ENCODE measurements at places on chromosomes 7 and 10.
A peak's percentile ranks its signal among the peaks of the same experiment; 100 is the strongest.

DNA sequence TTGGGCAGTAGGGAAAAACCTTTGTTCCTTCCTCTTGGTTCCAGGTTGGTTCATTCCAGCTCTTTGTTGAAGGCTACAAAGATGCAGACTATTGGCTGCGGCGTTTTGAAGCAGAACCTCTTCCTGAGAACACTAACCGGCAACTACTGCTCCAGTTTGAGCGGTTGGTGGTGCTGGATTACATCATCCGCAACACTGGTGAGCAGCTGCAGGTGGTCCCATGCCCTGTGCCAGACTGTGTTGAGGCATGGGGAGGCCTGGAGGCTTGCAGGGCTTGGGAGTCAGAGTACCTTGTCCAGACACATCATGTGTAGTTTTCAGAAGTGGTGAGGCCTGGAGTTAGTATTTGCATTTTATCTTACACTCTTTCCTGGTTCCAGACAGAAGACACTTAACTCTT lies 16.3 kb downstream of the PI4K2A start:
- no peak for DNase-seq

DNA sequence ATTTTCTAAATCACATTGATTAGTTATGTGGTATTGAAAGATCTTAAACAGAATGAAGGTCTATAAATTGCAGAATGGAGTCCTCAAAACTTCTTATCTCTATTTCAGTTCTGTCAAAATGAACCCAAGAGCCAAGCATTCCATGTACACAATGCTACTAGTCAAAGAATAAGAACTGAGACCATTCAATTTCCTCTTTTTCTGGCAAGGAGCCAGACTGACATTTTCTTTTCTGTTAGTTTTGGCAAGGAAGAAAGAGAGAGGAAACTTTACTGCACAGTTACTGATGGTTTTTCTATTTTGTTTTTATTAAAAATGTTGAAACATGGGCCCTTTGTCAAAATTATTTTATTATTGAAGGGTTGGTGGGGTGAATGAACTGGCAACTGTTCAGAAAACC lies 181.8 kb upstream of the FERD3L start:
- peak; percentile 77 for DNase-seq

DNA sequence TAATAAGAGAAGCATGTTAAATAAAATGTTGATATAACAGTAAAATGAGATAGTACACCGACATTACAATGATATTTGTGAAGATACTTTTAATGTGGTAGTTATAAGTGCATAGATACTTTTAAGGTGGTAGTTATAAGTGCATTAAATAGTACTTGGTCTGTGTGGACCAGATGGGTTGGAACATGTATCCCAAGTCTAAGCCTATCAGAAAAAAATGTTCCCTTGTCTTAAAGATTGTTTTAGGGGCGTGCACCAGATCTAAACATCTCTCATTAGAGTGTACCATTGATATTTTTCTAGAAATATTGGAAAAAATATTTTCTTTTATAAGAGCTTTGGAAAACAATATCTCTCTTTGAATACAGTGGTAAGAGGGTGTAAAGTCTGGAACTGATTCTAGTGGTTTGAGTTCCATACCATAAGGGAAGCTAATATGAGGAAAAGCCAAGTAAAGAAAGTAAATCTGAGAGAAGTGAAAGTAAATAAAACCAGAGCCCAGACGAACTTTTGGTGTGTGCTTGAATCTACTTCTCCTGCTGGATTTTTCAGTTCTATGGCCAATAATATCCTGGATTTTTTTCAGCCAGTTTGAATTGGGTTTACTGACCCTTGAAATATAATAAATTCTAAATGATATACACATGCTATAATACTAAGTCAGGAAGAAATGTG lies 175.3 kb downstream of the MBL2 start:
- DNase-seq = peak; percentile 24

DNA sequence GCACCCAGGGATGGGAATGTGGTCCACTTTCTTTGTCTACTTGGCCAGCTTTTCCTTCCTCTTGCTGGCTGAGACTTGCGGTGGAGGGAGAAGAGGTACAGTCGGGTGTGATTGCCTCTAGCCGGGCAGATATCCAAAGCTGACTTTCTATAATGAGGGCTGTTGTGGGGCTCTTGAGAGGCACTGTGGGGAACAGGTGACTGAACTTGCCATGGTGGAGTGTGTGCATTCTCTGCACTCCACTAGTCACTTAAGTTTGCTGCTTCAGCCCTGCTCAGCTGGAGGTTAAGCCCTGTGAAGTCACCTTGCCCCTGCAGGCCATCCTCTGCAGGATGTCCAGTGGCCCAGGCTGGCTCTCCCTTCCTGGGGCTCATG lies 116.6 kb downstream of the AOAH start:
- DNase-seq = no peak

DNA sequence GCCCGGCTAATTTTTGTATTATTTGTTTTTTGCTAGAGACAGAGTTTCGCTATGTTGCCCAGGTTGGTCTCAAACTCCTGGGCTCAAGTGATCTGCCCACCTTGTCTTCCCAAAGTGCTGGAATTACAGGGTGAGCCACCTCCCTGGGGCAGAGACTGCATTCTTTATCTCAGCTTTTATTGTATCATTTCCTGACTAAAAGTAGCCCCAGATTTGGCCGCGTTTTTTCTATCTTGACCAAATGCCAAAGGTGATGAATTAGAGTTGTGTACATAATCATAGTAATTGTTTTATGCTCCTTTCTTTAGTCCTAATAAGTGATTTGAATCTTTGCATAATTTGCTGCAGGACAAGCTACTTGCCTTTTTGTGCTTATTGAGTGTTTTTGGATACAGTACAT lies 3.1 kb upstream of the SMNDC1 start:
- peak; percentile 45 for DNase-seq

All from cardiac fibroblast (primary cell).